ENCODE measurements at places on chromosomes 2 and 18. TPM values are rescaled to one million over a fixed set of nuclear protein-coding genes. Genes with fewer than 3 reads are reported as not detected.

GRCh38 chr2:222869252-222869560 lies 8.4 kb downstream of the ACSL3 start:
- H3K4me3 ChIP-seq, result no peak overlapping the region
- no peaks in the 10 kb centered on the region for H3K27me3 ChIP-seq
- no peak for DNase-seq

GRCh38 chr2:222257645-222258044 lies 41.2 kb downstream of the PAX3 start:
- H3K27me3 ChIP-seq, result peaks cover 52% of the 10 kb centered on the region
- no peak for DNase-seq
- H3K36me3 ChIP-seq, result no peaks in the 10 kb centered on the region
- H3K4me3 ChIP-seq, result no peak overlapping the region
- no peak overlapping the region for H3K27ac ChIP-seq

GRCh38 chr2:9554921-9555296 lies 721 bp downstream of the ADAM17 start:
- H3K36me3 ChIP-seq, result no peaks in the 10 kb centered on the region
- peaks cover 38% of the 10 kb centered on the region for H3K4me1 ChIP-seq
- peak overlapping the region; percentile 100 for H3K27ac ChIP-seq
- peak; percentile 47 for DNase-seq

DNA sequence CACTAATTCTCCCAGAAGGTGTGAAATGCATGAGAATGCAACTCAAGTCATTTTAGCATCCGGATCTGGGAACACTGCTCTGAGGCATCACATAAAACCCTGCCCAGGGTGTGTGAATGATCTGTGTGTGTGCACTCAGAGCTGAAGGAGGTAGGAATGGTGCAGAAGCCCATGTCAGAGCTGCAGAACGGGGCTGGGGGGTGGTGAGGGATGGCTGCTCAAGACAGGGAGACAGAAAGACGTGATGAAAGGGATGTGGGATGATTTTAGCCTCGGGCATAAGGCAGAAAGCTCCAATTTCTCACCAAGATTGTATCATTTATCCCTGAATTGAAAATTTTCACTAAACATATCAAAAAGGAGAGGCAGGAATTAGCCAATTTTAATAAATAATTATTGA lies 369.1 kb downstream of the EIPR1 start:
- DNase-seq, result no peak
- peaks cover 26% of the 10 kb centered on the region for H3K27me3 ChIP-seq
- no peaks in the 10 kb centered on the region for H3K36me3 ChIP-seq
- H3K4me3 ChIP-seq, result no peak overlapping the region
- H3K27ac ChIP-seq, result no peak overlapping the region

DNA sequence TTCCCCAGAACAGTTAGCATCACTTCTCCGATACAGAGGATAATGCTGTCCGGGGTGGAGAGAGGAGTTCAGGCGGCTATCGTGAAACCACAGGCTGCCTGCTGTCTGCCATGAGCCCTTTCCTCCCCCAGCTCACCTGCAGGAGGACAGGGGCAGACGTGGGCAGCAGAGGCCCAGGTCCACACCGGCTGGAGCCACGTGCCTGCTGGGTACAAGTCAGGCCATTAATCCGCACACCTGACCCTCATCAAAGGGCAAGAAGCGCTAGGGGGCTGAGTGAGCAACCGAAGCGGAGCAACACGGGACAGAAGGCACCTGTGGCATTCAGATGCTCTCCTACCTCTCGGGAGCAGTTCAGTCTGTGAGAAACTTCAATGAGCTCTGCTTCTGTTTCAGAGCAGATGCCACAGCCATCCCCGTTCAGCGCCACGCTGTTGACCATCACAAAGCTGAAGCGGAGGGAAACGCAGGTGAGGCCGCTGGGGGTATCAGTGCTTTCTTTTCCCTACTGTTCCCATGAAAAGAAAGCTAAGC lies 21.5 kb downstream of the MPPE1 start:
- no peaks in the 10 kb centered on the region for H3K27me3 ChIP-seq
- no peak for DNase-seq
- H3K36me3 ChIP-seq, result peaks cover 6% of the 10 kb centered on the region

DNA sequence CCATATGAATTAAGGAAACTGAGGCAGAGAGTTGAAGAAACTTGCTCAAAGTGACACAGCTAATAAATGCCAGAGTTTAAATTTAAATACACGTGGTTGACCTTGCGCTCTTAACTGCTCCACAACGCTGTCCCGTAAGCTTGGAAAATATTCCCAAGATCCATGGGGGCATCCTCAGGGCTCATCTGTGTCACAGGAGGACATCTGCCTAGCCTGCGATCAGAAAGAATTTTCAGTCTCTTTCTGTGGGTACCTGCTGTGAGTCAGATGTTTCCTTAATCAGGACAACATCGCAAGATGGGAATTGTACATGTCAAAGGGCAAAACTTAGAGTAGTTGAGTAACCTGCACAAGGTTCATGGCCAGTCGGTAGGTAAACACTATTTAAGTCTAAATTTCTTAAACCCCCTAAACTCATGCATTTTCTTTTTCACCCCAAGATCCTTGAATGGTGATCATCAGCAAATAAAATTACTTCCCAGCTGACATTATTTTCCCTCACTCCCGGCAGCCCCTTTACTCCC lies 1.4 kb downstream of the CMPK2 start:
- H3K27ac ChIP-seq, result peak overlapping the region; percentile 99
- no peak for DNase-seq
- H3K4me1 ChIP-seq, result no peaks in the 10 kb centered on the region
- H3K27me3 ChIP-seq, result no peaks in the 10 kb centered on the region

LRP1B gene
- total RNA-seq, result 0.17 TPM

DYSF gene
- total RNA-seq, result 77.1 TPM

All from heart right ventricle (tissue), 16 donors.